ENCODE measurements at places on chromosomes 7 and 10.

- DNase-seq = no peak
These were observed 57.3 kb upstream of the DPYSL4 start for GRCh38 chr10:132129431-132129830.

- no peak for DNase-seq
These were observed 167.2 kb downstream of the PRKG1 start for GRCh38 chr10:51241461-51241860.

DNA sequence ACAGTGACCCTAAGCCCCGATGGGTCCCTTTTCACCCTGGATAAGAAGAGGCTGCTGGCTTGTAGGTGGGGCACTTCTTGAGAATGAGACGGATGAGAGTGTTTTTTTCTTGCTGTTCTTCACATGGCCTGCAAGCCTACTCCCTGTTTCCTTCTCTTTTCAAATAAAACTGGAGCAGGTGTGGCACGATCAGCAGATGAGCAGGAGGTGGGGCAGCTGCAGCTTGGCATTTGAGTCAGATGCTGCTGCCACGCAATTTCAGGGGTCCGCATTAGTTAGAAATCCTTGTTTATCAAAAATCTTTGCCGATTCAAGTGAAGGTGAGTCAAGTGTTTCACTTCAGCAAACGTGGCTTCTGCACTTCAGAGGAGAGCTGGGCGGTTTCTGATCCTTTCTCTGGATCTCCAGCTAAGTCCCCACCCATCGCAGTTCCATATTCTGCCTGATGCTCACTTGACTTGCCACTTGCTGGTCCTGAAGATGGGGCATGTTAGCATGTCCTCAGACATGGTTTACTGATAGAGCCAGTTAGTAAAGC, 20.8 kb downstream of the WDFY4 start:
- no peak for DNase-seq

DNA sequence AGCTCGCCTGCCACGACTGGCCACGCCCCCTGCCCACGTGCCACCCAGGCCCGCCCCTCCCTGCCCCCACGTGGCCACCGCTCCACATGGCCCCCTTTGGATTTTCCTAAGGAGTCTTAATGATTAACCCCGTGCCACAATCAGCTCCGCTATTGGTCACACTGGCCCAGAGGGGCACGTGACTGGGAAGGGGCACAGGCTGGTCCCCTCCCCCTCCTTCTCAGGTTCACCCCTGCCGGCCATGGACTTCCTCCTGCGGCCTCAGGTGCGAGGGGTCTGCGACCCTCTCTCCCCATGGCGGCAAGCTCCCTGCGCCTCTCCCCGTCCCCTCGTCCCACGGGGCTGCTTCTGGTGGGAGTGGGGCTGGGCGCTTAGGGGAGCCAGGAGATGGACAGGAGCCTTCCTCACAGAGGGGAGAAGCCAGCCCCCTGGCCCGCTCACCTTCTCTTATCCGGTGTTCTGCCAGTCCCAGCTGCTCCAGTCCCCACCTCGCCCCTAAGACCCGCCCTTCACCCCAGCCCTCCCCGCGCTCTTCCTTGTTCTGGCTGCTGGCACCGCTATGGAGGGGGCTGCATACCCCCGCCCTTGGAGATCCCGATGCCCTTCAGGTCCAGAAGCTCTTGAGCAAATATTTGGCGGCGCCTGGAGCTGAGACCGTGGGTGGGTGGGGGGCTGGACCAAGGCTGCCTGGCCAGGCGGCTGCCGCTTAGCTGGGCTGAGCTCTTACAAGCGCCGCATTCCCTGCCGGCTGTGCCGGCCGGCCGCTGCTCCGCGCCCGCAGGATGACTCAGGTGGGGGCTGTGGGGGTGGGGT, 3.2 kb downstream of the SLC4A2 start:
- DNase-seq = no peak

DNA sequence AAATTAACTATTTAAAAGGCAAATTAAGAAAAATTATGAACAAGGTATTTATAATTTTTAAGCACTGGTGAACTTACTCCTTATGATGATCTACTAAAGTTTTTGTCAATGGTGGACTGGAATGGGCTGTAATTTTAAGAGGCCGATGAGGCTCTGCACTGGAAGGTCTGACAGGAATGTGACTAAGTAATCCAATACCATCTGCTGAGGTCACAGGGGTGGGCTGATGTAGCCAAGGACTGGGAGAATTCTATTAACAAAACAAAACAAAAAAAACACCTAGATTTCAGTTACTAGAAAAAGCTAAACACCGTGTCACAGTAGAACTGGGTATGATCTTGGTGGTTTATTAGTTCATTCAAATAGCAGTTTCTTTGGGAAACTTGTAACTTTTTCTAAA, 75.9 kb downstream of the NRBF2 start:
- DNase-seq = no peak

GRCh38 chr7:91866599-91867148, 13.8 kb downstream of the MTERF1 start:
- no peak for DNase-seq

- no peak for DNase-seq
These were observed 9.0 kb upstream of the STARD3NL start for GRCh38 chr7:38168890-38169570.

GRCh38 chr10:112227331-112227987, 43.9 kb upstream of the GPAM start:
- DNase-seq = no peak

- no peak for DNase-seq
These were observed 315.7 kb downstream of the THSD7A start for GRCh38 chr7:11516328-11516727.

- no peak for DNase-seq
These were observed 105.5 kb downstream of the BICC1 start for GRCh38 chr10:58618158-58618676.

- DNase-seq = no peak
These were observed 38.8 kb downstream of the DLG5 start for GRCh38 chr10:77887631-77888355.

DNA sequence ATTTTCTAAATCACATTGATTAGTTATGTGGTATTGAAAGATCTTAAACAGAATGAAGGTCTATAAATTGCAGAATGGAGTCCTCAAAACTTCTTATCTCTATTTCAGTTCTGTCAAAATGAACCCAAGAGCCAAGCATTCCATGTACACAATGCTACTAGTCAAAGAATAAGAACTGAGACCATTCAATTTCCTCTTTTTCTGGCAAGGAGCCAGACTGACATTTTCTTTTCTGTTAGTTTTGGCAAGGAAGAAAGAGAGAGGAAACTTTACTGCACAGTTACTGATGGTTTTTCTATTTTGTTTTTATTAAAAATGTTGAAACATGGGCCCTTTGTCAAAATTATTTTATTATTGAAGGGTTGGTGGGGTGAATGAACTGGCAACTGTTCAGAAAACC, 181.8 kb upstream of the FERD3L start:
- DNase-seq = no peak

DNA sequence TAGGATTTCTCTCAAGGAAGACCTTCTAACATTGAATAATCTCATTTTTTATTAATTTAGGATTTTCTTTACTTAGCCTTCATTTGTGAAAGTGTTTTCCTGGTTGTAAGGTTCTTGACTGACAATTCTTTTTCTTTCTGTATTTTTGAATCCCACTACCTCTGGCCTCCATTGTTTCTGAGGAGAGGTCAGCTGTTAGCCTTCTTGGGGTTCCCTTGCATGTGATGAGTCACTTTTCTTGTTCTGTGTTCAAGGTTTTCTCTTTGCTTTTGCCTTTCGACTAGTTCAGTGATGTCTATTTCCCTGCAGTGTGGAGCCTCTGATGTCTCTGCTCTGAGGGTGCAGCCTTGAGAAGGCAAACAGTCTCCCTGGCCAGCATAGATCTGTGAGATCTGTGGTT, 304.1 kb upstream of the ZNF32 start:
- DNase-seq = no peak

GRCh38 chr10:109205929-109206585, 717.3 kb downstream of the XPNPEP1 start:
- no peak for DNase-seq

DNA sequence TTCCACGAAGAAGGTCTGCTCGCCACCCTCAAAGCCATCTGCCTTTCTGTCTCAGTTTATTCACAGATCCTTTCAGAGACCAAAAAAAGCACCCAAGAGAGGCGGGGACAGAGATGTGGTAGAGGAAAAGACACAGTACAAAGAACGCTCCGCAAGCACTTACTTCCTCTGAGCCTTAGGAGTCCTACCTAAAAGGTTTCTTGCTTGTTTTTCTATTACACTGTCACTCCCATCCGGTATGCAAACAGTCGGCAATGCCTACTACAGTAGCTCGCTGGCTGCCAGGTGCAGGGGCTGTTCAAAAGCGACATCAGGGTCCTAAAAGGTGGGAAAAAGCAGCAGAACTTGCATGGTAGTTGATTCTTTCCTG, 816 bp downstream of the TECPR1 start:
- DNase-seq = no peak

DNA sequence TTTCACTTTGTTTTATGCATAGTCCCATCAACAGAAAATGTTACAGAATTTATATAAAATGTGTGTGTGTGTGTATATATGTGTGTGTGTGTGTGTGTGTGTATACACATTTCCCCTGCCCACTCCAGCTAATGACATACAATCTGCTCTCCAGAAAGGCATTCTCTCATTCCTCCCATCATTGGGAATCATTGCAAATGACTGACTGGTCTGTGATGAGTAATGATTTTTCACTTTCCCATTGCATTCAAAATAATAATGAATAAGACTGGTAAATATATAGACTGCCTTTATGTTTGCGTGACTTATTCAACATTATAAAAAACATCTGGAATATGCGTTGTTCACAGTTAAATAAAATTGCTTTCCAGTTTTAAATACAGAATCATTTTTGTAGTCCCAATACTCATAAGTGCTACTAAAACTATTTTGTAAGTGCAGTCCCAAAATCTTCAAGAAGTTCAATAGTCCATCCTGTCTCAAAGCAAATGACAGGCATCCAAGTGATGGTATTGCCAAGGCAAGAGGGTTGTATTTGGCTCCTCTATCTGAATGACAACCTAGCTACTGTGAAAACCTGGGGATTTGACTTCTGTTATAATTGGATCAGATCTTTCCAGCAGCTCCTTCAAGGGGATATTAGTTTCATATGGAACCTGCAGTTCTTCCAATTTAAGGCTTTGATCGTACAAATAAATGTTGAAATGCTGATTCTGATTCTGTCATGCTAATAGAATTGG, 150.9 kb downstream of the POLR1F start:
- DNase-seq = no peak

DNA sequence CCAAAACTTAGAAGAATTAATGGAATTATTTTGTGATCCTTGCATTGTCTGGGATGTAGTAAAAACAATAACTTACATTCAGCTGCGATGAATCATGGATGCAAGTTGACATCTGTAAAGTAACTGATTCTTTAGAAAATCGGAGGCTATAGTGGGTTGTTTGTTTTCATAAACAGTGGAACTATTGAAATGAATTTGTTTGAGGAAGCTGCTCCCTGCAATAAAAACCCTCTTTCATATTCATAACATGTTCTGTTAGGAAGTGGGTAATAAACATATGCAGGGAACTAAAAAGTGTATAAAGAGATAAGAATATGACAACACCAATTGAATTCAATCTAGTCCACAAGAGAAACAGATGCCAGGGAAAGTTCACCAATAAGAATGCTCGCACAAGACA, 53.6 kb downstream of the AGMO start:
- DNase-seq = no peak

- DNase-seq = no peak
These were observed 10.5 kb upstream of the ANKRD61 start for GRCh38 chr7:6020371-6021286.

DNA sequence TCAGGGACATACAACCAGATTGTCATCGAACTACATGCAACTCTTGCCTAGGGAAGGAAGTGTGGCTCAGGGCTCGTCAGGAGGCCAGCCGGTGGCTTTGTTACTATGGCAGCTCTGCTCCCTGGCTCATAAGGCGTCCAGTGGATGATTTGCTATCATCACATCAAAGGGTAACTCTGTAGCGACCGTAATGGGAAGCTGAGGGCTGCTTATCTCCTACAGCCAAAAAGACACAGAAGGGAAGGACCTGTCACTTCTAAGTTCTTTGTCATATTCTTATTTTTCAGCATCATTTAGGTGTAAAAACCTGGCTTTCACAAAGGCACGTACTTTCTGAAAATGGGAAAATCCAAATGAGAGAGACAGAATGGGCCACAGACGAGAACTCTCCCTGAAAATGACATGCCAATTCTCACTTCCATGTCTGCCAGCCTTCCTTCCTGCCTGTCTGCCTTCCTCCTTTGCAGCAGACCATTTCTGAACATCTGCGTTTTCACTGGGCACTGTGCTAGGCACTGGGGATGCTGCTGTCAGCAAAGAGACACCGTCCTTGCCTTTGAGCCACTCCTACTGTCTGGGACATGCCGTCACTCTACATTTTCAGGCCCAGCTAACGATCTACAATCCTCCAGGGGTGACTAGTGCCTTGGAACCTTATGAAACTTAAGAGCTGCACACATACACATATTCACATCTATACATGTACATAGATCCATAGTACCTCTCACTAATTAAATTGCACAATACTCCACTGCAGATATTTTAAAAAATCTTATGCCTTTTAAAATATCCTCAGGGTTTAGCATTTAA, 26.9 kb downstream of the ENKUR start:
- DNase-seq = no peak

DNA sequence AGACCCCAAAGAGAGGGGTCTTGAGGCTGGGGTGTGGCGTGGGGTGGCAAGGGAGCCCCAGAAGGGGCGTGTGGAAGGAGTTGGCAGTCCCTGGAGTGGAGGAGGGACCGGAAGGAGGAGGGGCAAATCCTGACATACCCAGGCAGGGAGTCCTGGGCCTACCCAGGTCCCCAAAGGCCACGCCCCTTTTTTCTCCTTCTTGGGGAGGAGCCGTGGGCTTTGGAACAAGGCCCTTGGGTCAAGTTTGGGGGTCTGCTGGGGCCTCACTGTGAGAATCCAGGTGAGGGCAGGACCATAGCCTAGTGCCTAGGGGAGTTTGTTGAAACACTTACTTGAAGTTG, 1.2 kb upstream of the SMARCD3 start:
- no peak for DNase-seq

DNA sequence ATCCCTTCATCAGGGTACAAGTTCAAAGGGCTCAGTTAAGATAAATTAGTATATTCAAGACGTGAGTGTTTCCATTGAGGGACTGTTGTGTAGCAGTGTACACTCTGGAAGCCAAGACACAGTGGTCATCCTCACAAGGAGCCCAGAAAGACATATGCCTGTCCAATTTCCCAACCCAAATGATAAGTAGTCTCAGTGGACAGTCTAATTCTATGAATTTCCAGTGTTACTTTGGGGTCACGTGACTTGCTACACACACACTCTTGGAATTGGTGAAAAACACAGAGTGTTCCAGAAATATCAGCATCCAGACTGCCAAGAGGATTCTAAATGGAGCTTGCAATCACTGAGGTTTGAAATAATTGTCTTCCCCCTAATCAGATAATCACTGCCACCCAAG, 365.1 kb downstream of the WDR11 start:
- no peak for DNase-seq

DNA sequence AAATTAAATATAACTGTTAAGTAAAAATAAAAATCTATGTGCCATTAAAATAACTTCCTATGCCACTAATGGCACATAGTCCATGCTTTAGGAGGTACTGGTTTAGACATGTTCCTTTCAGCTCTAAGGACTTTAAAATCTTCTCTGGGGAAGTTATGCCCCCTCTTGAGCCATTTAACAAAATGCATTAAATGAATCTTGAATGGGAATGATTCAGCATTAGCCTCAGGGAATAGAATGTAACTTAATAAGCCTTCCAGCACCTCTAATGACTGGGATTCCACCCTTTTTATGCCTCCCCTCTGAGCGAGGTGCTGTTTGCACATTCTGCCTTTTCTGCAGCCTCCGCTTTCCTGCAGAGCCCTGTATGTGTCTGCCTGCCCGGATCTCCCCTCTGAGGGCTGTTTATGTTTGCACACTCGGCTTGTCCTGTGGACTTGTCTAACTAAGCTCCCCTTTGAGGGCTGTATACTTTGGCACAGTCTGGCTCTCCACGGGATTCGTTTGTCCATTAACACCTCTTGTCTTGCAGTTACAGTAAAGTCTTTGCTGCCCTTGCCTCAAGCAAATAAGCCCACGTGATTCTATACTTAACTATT, 108.4 kb upstream of the HPS1 start:
- no peak for DNase-seq

Data from tibial nerve (tissue), 4 donors.